NCI-H1436 treated with DMSO at 0.1 percent for 48 hours (cell line): ENCODE measurements at places on chromosomes 3 and 15.

- no peak for DNase-seq
These were observed 422.0 kb downstream of the SOX2 start for GRCh38 chr3:182133752-182134151.

GRCh38 chr3:150902988-150903387, 2.3 kb downstream of the MINDY4B start:
- DNase-seq: no peak

DNA sequence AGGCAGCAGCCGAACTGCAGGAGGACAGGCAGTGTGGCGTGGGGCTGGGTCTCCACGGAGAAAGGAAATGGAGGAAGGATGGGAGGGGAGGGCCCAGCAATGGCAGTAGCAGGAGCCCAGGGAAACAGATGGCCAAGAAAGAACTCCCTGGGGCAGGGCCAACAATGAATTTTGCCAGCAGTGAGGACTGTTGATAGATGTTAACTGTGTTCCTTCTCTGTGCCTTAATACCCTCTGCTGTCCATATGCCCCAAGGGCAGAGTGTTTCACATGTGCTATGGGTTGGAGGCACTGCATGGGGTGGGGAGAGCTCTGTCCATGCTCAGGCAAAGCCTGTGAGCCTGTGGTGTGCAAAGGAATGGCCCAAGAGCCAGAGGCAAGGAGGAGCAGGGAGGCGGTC, 70.8 kb upstream of the POMGNT2 start:
- no peak for DNase-seq

DNA sequence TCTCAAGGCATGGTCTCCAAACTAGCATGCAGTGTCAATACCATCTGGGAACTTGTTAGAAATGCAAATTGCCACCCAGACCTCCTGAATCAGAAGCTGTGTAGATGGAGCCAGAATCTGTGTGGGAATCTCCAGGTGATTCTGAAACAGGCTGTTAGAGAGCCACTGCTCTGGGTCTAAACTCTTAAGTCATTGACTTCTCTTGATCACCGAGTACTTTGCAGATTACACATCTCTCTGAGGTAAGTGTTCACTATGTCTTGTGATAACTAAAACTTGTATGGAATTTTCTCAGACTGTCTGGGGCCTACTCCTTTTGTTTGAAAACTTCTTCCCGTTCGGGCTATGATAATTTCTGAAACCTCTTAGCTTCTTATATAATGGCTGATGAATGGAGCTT, 315.6 kb downstream of the EDEM1 start:
- no peak for DNase-seq

DNA sequence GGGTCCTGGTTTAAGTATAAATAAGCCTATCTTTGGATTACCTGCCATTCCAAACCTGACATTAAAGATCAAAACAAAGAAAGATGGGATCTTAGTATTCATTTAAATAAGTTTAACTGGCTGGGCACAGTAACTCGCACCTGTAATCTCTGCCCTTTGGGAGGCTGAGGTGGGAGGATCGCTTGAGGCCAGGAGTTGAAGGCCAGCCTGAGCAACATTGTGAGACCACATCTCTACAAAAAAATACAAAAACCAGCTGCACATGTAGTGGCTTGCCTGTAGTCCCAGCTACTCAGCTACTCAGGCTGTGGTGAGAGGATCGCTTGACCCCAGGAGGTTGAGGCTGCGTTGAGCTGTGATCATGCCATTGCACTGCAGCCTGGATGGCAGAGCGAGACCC, 176.9 kb downstream of the FNDC3B start:
- DNase-seq: no peak

DNA sequence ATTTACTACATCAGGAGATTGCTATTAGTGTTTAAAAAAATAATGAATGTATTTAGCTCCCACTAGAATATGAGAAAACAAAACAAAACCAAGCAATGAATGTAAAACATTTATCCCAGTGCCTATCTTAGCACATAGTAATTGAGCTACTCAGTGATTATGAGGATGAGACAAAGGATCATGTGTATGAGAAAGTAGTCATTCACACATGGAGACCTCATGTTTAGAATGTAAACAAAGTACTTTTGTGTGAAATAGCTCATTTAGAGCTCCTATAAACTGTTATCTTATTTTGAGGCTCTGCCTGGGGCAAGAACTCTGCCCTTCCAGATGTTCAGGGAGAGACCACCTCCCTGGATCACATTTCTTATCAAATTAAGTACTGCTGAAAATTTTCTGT, 236.8 kb downstream of the LRRN1 start:
- DNase-seq: no peak

- DNase-seq: no peak
These were observed 217.5 kb downstream of the WNT5A start for GRCh38 chr3:55269636-55270035.

DNA sequence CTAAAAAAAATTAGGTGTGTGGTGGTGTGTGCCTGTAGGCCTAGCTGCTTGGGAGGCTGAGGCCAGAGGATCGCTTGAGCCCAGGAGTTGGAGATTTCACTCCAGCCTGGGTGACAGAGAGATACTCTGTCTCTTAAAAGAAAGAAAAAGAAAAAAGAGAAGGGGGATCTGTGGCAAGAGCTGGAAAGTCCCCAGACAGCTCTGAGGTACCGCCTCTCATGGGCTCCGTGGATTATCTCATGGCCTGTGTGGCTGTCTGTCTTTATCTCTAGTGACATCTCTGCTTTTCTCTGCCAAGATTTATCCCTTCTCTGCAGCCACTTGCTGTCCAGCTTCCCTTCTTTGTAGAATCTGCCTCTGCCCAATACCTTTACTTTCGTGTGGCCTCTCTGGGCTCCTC, 5.7 kb downstream of the EXOSC7 start:
- DNase-seq: no peak

- DNase-seq: no peak
These were observed 126.7 kb downstream of the ARNT2 start for GRCh38 chr15:80530737-80531365.

DNA sequence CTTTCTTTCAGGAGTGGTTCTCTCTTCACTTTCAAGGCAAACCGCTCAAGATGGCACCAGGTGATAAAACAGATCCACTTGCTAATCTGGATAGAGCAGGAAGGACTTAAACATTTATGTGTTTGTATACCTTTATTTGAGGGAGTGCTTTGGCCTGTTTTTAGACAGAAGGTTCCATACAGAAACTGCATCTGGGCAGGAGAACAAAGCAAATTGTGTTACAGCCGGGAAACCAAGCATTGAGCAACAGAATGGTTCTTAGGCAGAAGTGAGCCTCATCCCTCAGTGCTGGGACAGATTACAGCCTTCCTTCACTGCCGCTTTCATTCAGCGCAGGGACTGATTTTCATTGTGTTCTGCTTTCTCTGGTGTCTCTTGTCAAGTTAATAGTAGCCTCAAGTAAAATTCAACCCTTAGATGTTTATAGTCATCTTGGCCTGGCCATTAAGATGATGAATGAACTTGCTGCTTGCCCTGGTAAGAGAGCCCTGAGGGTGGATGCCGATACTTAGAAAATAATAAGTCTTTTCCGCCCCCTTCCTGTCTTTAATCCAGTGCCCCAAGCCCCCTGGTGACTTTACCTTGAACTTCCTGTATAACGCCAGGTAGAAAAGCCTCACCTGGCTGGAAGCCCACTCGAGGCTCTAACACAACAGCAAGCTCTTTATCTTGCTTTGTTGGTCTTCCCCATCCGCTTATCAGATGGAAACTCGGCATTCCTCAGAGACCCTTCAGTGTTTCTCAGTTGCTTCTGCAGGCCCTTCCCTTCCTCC, 168.0 kb upstream of the CTDSPL start:
- no peak for DNase-seq

- DNase-seq: no peak
These were observed 138.7 kb upstream of the CADM2 start for GRCh38 chr3:84820126-84820525.

GRCh38 chr3:4928277-4928789, 50.9 kb upstream of the BHLHE40 start:
- DNase-seq: no peak

DNA sequence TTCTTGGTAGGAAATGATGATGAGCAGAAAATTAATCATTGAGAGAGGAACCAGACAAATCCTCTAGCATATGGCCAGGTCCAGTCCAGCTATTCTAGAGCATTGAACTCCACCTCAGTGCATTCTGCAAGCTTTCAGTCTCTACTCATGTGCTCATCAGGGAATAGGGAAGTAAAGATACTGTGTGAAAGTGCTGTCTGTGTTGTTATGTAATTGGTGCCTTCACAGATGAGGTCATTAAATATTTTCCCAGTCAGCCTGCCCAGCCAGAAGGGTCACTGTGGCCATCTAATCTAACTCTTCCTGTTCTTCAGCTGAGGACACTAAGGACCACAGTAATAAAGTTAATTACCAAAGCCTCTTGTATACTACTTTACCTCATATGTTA, 28.2 kb downstream of the C3orf62 start:
- DNase-seq: no peak

GRCh38 chr3:149968216-149968615, 2.5 kb downstream of the PFN2 start:
- DNase-seq: no peak

GRCh38 chr15:65392368-65392767, 14.6 kb upstream of the IGDCC3 start:
- no peak for DNase-seq

- no peak for DNase-seq
These were observed at the start of gene CHST14 for GRCh38 chr15:40470423-40471104. Gene CHST14 (plus strand): TSS chr15:40470984. CDS start chr15:40471214, 230 bp downstream.

GRCh38 chr15:90002428-90002844, 1.3 kb downstream of the ZNF710 start:
- DNase-seq: no peak

DNA sequence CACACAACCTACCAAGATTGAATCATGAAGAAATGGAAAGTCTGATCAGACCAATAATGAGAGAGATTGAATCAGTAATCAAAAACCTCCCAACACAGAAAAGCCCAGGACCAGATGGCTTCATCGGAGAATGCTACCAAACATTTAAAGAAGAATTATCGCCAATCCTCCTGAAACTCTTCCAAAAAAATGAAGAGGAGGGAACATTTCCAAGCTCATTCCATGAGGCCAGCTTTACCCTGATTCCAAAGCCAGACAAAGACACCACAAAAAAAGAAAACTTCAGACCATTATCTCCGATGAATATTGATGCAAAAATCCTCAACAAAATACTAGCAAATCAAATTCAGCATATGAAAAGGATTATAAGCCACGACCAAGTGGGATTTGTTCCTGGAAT, 94.1 kb downstream of the SENP2 start:
- DNase-seq: no peak

DNA sequence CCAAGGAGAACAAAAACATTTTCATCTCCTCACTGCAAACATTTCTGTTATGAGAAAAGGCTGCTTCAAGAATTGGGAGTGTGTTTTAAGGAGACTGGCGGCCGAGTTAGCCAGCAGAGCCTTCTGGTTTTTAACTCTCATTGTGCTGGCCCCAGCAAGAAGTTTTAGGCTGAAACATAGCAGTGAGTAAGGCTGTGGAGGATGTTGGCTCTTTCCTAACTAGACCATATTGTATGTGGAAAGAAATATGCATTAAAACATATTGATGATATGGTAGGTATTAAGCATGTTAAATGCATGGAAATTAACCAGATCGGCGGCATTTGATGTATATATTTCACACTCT, 90.7 kb downstream of the TIGIT start:
- no peak for DNase-seq

GRCh38 chr3:45064512-45065372, 38.6 kb downstream of the CLEC3B start:
- DNase-seq: no peak
